ENCODE measurements at places on chromosomes 1 and 21.

GRCh38 chr1:190957565-190957964 is 479.9 kb upstream of the BRINP3 start:
- no peak for DNase-seq

- no peak for DNase-seq
Observed at GRCh38 chr1:115671176-115671934, 29.6 kb downstream of the VANGL1 start.

- DNase-seq = no peak
Observed at GRCh38 chr1:25735956-25736529, 64.0 kb upstream of the SELENON start.

GRCh38 chr21:29657240-29657989 is 282.4 kb downstream of the GRIK1 start:
- no peak for DNase-seq

DNA sequence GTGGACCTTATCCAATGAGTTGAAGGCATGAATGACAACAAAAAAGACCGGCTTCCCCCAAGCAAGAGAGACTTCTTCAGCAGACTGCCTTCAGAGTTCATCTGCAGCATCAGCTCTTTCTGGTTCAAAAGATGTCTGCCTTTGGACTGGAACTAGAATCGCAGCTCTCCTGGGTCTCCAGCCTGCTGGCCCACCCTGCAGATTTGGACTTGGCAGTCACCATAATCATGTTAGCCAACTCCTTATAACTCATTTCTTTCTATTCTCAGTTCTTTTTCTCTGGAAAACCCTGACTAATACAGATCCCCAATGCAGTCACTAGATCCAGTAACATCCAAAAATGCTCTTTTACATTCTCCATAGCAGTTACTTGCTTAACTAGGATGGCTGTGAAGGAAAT is 89.2 kb upstream of the MARK1 start:
- DNase-seq = no peak

- DNase-seq = no peak
Observed at GRCh38 chr1:3857791-3858129, 484 bp downstream of the DFFB start.

DNA sequence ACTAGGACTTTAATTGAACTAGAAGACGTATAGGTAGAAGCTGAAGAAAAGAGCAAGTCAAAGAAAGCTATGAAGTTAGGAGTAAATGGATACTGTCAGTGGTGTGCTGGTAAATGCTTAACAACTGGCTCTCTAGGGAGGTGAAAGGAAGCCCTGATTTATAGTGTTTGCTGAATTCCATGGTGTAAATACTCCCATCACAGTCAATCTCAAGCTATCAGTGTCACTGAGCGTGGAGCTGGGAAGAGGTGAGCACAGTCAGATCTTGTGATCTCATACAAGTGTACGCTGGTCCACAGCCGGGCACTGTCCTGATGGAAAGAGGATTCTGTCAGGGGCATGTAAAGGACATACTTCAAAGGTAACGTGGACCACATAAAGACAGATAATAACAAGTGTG is 28.3 kb downstream of the ELAPOR1 start:
- no peak for DNase-seq

- DNase-seq = no peak
Observed at GRCh38 chr1:216186141-216186540, 237.1 kb downstream of the USH2A start.

GRCh38 chr1:94807742-94808491 is 12.2 kb upstream of the SLC44A3 start:
- DNase-seq = no peak

DNA sequence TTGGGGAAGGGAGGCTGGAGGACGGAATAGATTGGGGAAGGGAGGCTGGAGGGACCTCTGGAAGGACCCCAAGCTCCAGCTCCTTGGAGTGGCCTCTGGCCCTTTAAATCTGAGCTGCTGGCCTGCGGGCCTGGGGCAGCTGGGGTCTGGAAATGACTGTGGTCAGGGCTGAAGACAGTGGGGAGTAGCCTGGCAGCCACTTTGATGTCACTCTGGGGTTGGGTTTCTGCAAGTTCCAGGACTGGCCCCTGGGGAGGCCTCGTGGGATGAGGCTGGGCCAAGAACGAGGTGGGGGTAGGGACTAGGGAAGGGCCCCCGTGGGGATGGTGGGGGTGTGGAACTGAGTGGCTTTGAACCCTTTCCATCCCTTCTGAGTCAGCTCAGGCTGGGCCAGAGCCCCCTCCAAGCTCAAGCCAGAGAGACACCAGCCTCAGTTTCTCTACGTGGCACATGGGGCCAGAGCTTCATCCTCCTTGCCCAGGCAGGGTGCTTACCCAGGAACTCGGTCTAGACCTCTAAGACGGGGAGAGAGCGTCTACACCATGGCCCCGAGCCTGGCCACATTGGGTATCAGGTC is 59.7 kb downstream of the ALPL start:
- DNase-seq = no peak

- DNase-seq = no peak
Observed at GRCh38 chr21:27769763-27770162, 802.9 kb upstream of the ADAMTS5 start.

DNA sequence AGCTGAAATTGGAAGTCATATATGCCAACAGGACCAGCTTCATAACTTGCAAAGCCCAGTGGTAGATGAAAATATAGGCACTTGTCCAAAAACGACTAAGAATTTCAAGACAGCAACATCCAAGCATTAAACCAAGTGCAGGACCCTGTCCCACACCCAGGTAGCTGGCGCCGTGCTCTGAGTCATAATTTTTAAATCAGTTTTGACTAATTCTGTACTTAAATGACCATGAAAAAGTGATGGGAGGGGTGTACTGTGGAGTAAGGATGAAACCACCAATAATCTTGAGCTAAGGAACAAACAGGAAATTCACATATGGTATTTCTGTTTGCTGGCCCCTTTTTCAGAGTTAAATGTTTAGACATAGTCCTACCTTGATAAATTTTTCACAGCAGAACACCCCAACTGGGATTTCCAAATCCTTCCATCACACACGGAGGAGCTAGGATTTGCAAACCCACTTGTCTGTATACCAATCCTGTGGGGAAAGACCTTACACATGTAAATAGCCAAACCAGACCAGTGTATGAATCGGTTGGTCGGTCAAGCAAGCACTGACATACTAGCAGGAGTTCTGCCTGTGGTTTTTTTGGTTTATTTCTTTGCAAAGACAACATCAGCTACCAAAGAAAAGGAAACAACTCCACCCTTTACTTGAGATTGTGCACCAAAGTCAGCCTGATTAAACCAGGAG is 235.7 kb upstream of the RAB4A start:
- DNase-seq = no peak

GRCh38 chr1:110525249-110525595 is 6.2 kb upstream of the KCNA10 start:
- DNase-seq = no peak

DNA sequence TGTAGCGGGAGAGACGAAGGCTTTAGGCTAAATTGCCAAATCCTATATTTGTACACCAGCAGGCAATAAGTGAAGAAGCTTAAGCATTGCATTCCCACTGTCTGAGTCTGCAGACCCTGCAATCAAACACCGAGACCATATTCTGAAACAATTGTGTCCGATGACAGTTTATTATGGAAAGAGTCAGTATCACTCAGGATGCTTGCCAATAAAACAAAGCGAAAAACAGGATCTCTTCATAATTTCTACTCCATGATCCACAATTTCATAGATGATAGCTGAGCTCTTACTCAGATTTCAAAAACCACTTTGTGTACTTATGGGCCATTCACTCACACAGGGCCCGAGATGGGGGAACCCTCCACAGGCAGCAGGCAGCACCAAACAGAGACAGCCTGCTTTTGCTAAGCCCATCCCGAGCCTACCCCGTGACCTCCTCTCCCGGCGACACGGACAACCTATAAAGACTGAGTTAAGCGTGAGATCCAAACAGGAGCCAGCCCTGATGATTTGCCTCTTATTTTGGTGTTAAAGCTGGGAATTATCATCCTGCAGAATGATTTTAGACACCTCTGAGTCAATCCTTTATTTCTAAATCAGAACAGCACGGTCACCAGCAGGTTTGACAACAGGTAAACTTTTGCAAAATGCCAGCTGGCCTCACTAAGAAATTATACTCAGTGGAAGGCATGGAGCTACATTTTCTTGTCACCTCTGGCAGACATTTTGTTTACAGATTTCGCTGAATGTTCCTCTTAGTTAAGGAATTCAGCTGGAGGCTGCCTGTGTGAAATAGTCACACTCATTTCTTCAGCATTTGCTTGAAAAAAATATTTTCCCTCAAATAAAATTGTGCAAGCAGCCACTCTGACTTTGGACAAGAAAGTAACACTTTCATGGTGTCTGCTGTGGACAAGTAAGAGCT is 212.4 kb downstream of the GPATCH2 start:
- DNase-seq = no peak

DNA sequence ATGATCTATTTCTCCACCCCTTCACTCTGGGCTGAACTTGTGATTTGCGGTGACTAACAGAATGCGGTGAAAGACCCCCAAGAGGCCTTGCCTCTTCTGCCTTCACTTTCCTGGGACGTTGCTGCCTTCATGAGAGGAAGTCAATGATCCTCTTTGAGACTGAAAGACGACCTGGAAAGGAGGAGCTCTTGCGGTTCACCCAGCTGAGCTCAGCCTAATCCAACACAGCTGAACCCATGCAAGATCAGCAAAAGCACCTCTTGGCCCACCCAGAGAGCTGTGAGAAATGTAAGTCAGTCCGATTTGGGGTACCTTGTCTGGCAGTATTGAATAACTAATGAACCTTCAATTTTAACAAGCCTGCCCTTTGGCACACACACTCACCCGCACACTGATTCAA is 767.4 kb upstream of the TPTE start:
- no peak for DNase-seq

Data from NCI-H2107 (cell line).